ENCODE measurements at places on chromosomes 6 and 20. TPM values are rescaled to one million over a fixed set of nuclear protein-coding genes. Genes with fewer than 3 reads are reported as not detected.

GRCh38 chr6:55882718-55883569 lies 7.6 kb upstream of the BMP5 start:
- H3K4me3 ChIP-seq: no peak overlapping the region
- H3K36me3 ChIP-seq: no peaks in the 10 kb centered on the region
- H3K27ac ChIP-seq: peak overlapping the region; percentile 31
- H3K27me3 ChIP-seq: no peaks in the 10 kb centered on the region
- H3K4me1 ChIP-seq: no peaks in the 10 kb centered on the region

Gene MAP7
- total RNA-seq: 1.7 TPM

Gene PYGB
- 292 TPM for total RNA-seq

GRCh38 chr20:16216227-16216913 lies 356.9 kb downstream of the KIF16B start:
- no peaks in the 10 kb centered on the region for H3K4me1 ChIP-seq
- no peaks in the 10 kb centered on the region for H3K36me3 ChIP-seq
- H3K4me3 ChIP-seq: no peak overlapping the region
- DNase-seq: no peak
- no peaks in the 10 kb centered on the region for H3K27me3 ChIP-seq
- H3K27ac ChIP-seq: no peak overlapping the region

GRCh38 chr6:134666125-134666524 lies 283.8 kb downstream of the ALDH8A1 start:
- H3K27me3 ChIP-seq: no peaks in the 10 kb centered on the region
- DNase-seq: no peak
- H3K27ac ChIP-seq: no peak overlapping the region
- no peaks in the 10 kb centered on the region for H3K36me3 ChIP-seq
- no peaks in the 10 kb centered on the region for H3K4me1 ChIP-seq
- no peak overlapping the region for H3K4me3 ChIP-seq

Gene TTLL9
- not detected for total RNA-seq

DNA sequence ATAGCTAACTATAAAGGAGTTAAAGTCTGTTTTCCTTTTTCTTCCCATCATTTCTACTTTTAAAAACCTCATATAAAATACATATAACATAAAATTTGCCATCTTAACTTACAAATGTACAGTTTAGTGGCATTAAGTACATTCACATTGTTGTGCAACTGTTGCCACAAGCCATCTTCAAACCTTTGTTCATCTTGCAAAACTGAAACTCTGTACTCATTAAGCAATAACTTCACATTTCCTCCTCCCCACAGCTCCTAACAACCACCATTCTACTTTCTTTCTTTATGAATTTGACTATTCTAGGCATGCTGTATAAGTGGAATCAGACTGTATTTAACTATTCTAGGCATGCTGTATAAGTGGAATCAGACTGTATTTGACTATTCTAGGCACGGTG lies 4.5 kb downstream of the CCDC170 start:
- H3K4me1 ChIP-seq: no peaks in the 10 kb centered on the region
- H3K4me3 ChIP-seq: no peak overlapping the region
- no peaks in the 10 kb centered on the region for H3K36me3 ChIP-seq
- no peak for DNase-seq
- peaks cover 13% of the 10 kb centered on the region for H3K27me3 ChIP-seq

DNA sequence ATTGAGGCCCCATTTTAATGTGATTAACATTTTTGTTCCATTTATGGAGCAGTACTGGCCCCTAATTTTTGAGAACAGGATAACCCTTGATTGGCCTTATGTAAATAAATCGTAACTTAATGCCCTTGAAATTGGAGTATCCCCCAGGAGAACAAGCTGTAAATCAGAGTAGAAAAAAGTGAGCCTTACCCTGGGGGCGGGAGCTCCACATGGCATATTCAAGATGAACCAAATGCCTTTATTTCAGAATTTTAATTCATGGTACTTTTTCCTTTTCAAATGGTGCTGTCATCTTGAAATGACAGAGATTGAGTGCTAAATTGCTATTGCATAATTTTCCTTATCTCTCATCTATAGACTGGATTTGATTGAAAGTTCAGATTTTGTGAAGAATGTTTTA lies 809.5 kb upstream of the FLRT3 start:
- H3K4me3 ChIP-seq: no peak overlapping the region
- H3K27me3 ChIP-seq: no peaks in the 10 kb centered on the region
- H3K36me3 ChIP-seq: no peaks in the 10 kb centered on the region
- no peak for DNase-seq

GRCh38 chr6:117414770-117415169 lies 11.0 kb downstream of the ROS1 start:
- DNase-seq: no peak
- no peak overlapping the region for H3K27ac ChIP-seq
- no peak overlapping the region for H3K4me3 ChIP-seq
- no peaks in the 10 kb centered on the region for H3K27me3 ChIP-seq

DNA sequence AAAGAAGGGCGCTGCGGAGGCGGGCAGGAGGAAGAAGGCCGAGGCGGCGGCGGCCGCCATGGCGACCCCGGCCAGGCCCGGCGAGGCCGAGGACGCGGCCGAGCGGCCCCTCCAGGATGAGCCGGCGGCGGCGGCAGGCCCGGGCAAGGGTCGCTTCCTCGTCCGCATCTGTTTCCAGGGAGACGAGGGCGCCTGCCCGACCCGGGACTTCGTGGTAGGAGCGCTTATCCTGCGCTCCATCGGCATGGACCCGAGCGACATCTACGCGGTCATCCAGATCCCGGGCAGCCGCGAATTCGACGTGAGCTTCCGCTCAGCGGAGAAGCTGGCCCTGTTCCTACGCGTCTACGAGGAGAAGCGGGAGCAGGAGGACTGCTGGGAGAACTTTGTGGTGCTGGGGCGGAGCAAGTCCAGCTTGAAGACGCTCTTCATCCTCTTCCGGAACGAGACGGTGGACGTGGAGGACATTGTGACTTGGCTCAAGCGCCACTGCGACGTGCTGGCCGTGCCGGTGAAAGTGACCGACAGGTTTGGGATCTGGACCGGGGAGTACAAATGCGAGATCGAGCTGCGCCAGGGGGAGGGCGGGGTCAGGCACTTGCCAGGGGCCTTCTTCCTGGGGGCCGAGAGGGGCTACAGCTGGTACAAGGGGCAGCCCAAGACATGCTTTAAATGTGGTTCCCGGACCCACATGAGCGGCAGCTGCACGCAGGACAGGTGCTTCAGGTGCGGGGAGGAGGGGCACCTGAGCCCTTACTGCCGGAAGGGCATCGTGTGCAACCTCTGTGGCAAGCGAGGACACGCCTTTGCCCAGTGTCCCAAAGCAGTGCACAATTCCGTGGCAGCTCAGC lies 780 bp downstream of the ZCCHC3 start:
- DNase-seq: peak; percentile 70
- peak overlapping the region; percentile 99 for H3K27ac ChIP-seq
- peaks cover 25% of the 10 kb centered on the region for H3K4me1 ChIP-seq
- peak overlapping the region; percentile 76 for H3K4me3 ChIP-seq
- no peaks in the 10 kb centered on the region for H3K27me3 ChIP-seq

Gene SYTL3
- 7.1 TPM for total RNA-seq

GRCh38 chr6:160349814-160350350 lies 1.7 kb downstream of the SLC22A3 start:
- peak overlapping the region; percentile 54 for H3K4me3 ChIP-seq
- no peaks in the 10 kb centered on the region for H3K4me1 ChIP-seq
- H3K36me3 ChIP-seq: no peaks in the 10 kb centered on the region
- no peak for DNase-seq
- no peaks in the 10 kb centered on the region for H3K27me3 ChIP-seq

Measured in heart left ventricle (tissue), 16 donors.